ENCODE measurements at places on chromosomes 5 and 9.

- DNase-seq, result no peak
These were observed 67.3 kb downstream of the KLHL3 start for GRCh38 chr5:137668637-137669036.

GRCh38 chr5:143635146-143635752 lies 176.7 kb upstream of the HMHB1 start:
- DNase-seq, result no peak

- no peak for DNase-seq
These were observed 73.7 kb upstream of the MTAP start for GRCh38 chr9:21728781-21729180.

DNA sequence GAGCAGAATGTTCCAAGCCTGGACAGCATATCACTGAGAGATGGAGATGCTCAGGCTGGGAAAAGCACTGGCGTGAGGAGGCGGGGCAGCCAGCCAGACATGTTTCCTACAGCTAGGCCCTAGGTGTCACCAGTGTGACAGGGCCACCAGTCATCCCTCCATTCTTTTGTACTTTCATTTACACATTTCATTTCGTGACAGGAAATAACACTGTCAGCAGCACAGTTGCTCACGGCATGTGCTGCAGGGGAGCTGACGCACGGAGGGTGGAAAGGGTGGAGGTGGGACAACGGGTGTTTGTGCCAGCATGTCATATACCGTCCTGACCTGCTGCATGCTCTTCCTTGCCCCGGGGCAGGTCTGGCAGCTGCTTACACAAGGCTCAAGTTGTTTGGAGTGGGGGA lies 14.8 kb upstream of the CEMIP2 start:
- DNase-seq, result peak; percentile 88

DNA sequence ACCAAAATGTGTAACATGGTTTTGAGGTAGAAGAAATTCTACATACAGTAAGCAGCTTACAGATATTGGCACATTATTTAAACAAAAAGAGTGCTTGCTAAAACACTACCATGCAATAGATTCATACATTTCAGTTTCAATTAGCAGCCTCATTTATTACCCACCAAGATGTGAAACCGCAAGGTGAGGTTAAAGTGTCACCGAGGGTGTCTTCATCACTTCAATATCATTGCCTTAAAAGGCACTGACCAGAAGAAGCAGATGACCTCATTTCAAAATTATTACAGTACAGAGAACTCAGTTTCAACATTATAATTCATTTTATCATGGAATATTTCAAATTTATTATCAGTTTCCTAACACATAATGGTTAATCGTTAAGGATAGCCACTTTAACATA lies 302.2 kb downstream of the ISL1 start:
- no peak for DNase-seq

DNA sequence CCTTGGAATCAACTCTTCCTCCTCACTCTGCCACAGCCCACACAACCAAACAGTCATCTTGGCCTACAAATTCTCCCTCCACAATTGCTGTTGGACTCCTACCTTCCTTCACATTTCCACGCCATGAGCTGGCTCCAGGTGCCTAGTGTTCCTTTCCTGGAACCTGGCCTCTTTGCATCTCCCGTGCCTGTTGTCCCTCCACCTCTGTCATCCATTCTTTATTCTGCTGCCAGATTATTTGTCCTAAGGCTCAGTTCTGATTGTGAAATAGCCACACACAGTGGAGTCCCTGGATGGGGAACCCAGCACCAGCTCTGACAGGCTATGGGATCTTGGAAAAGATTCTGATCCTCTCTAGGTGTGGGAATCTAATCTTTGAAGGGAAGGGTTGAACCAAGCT lies 109.1 kb upstream of the ANKH start:
- DNase-seq, result no peak

DNA sequence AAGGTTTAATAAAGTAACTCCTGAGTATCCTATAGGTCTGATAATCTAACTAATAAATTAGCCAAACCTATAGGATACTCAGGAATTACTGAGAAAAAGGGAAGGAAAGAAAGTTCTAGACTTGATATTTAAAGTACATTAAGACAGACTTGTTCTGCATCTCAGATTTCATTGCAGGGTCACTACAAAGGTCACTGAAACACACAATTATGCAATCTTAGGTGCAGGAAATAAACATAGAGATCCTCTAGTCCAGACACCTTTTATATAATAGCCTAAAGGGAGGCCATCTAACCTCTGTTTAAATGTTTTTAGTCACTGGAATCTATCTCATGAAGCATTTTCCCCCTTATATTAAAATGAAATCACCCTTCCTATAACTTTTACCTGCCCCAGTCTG lies 1215.7 kb downstream of the MAT2B start:
- DNase-seq, result no peak

DNA sequence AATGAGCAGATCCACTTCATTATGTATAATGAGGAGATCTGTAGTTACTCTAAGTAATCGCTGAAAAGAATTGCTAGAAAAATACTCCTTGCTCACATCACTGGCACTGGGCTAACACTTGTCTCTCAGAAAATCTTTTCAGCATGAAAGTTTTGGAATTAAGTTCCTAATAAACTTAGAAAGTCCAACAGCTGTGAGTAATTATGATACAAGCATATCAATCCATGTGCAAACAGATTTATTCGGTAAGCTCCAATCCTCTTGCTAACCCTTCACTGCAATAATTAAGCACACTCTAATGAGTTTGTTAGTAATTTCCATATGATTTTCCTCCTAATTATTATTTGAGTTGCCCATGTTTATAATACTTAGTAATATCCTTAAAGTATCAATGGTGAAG lies 652.6 kb upstream of the WWC1 start:
- no peak for DNase-seq

DNA sequence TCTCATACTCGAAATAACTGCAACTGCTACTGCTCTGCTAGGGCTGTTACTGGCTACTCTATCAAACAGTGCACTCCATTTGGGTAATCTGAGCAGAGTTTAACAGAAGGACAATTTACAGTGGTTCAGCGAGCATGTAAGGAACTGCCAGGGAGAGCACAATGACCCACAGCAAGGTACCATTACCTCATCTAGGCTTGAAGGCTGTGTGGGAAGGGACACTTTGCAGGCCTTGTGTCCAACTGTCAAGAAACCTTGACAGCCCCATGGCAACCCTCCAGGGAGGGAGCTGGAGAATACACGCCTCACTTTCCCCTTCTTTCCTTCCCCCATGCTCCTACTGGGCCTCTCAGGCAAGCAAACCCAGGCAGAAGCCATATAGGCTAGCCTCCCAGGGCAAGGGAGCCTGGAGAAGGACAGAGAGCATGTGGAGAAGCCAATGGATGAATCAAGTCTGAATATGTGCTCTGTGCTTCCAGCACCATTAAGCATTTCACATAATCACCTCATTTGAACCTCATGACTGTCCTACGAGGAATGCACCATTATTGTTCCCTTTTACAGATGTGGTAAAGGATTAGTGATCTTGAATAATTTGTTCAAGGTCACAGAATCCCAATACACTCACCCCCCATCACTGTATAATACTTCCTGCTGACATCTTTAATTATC lies 49.9 kb upstream of the JAK2 start:
- DNase-seq, result no peak

DNA sequence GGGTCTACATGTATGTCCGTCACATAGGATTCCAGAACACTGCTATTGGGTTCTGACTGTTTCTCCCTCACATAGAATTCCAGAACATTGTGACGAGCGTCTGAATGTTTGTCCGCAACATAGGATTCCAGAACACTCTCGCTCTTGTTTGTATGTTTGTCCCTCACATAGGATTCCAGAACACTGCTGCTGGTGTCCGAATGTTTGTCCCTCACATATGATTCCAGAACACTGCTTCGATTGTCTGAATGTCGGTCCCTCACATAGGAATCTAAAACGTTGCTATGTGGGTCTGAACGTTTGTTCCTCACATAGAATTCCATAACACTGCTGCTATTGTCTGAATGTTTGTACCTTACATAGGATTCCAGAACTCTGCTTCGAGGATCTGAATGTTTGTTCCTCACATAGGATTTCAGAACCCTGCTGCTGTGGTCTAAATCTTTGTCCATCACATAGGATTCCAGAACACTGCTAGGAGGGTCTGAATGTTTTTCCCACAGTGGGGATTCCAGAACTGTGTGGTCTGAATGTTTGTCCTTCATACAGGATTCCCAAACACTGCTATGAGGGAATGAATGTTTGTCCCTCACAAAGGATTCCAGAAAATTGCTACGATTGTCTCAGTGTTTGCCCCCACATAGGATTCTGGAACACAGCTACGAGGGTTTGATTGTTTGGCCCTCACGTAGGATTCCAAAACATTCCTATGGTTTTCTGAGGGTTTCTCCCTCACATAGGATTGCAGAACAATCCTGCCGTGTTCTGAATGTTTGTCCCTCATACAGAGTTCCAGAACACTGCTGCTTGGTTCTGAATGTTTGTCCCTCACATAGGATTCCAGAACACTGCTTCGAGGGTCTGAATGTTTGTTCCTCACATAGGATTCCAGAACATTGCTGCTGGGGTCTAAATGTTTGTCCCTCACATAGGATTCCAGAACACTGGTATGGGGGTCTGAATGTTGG lies 220.5 kb downstream of the FOXD4L6 start:
- no peak for DNase-seq

GRCh38 chr9:7079051-7079450 lies 321.3 kb downstream of the KDM4C start:
- no peak for DNase-seq

DNA sequence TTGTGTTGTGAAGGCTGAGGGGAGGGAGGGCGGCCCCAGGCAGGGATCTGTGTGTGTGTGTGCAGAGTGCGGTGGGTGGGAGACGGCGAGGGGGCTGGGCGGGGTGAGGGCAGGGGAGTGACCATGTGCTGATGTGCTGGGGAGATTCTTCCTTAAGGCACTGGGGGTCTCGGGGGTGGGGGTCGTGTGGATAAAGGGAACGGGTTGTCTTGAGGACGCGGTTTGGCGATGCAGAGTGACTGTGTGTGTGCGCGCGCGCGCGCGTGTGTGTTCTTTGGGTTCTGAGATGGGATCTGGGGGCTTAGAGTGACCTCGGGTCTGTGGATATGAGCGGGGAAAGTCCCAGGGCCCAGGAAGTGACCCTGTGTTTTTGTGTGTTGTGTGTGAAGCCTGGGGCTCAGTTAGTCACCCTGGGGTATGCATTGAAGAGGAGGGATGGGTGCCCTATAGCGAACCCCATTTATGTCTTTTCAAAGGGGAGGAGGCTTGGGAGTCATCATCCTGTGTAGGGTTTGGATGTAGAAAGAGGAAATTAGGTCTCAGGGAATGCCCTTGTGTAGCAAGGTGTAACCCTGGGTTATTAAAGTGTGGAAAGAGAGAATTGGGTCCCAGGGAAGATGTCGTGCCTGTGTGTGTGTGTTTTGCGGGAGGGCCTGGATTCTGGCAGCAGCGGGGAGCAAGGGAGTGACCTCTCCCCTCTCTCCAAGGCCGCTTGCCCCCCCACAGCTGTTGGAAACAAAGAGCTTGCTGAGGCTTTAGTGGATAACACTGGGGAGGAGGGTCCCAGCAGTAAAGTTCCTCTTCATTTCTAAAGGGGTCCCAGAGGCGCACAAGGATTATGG lies 1.4 kb downstream of the TMEFF1 start:
- no peak for DNase-seq

- no peak for DNase-seq
These were observed 11.2 kb downstream of the ANKS6 start for GRCh38 chr9:98784831-98785806.

DNA sequence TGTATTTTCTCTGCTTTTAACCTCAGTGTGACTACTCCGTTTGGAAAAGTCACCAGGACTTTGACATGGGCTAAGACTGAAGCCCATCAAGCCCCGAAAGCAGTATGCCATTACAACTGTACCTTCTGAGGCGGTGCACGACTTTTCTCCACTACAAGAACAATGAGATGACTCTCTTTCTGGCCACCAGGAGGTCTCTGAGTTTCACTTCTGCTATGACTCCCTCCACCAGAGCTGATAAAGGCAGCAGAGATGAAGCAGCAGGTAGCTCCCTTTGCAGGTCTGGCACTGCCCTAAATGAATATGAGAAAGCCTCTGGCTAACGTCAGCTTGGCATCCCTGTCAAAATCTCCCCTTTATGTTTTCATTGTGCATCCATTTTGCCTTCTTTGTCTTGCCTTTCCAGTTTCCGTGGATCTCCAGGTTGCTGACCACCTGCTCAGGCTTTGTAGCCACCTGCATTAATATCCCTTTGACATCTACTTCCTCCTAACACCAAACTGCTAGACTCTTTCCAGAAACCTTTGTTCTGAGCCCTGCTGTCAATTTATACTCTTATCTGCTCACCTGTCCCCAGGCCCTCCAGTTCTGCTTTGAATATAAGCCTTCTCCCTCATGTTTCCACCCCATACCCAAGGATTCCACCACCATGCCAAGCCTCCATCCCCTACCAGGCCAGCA lies 221.7 kb downstream of the ZNF608 start:
- no peak for DNase-seq

DNA sequence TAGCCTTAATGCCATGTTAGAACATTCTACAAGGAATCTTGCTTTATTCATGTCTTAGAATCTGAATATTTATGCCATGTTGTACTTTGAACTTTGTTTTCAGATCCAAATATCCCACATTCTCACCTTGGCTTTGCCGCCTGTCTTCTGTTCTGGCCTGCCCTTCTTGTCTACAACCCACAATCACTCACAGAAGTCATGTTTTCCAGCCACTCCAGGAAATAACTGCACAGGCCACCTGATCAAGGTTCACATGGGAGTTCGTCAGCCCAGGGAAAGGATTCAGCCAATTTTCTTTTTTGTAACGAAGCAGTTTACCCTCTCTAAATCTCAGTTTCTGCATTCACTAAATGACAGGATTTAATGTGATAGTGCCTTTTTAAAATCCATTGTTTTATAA lies 70.5 kb downstream of the JAKMIP2 start:
- no peak for DNase-seq

GRCh38 chr9:100555471-100555870 lies 22.4 kb upstream of the CAVIN4 start:
- DNase-seq, result no peak

- DNase-seq, result no peak
These were observed 78.6 kb downstream of the PCDH1 start for GRCh38 chr5:141799507-141800167.
